H1 (cell line): ENCODE measurements at places on chromosomes 1 and 21. TPM values are rescaled to one million over a fixed set of nuclear protein-coding genes. Genes with fewer than 3 reads are reported as not detected.

DNA sequence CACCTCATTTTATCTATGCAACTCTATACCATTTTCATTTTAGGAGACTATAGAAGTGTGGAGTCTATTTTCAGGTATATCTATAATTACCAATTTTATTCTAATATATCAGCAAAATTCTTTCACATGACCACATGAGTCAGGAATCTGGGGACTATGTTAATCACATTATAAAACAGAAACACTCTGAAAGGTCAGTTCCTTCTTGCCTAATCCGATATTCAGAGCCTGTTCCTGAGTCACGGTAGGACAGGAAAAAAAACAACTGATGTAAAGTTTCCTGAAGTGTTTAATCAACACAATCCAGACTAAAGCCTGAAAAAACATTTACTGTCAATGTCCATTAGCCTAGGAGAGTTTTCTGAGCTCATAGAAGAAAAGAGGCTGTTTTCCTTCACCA is 1902.3 kb downstream of the NCAM2 start:
- DNase-seq, result no peak

The ASTN1 gene
- 4.1 and 4.3 TPM in 2 replicates for total RNA-seq

DNA sequence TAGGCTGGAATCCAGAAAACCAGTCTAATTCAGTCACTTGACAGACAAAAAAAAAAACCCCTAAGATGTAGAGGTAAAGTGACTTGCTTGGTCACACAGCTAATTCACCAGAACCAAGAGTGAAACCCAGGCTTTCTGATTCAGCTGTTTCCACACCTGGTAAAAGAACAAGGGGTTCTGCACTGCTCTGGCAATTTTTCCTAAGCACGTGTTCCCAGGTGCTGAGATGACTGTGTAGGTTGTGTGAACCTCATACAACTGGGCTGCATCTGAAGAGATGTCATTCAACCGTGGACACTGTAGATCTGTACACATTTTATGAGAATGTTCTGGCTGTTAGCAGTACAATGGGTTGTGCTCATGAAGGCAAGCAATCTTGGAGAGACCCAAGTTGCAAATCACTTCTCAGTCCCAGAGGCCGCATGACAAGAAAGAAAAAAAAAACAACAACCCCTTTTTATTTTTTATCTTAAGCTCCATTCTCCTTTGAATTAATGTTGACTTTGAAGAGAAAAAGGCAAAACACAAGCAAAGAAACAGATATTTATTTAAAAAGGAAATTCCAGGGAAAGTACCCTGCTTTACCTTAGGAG is 95.4 kb downstream of the INTS7 start:
- no peak for DNase-seq

DNA sequence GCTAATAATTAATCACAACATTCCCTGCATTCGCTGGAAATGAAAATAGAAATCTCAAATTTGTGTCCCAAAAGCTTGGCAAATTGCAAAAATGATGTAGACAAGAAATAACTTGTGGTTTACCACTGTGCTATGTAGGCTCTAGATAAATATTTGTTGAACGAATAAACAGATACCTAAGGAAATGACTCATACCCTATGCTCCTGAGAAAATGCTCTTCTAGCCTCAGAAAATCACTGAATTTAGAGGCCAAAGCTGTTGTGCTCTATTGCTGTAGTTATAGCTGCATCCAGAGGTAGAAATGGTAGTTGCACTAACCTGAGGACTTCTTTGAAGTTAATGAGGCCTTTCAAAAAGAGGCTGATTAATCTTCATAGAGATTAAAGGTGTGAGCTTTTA is 142.0 kb upstream of the ZNHIT6 start:
- DNase-seq, result no peak

GRCh38 chr1:13516606-13517005 is 2.8 kb upstream of the LRRC38 start:
- no peak for DNase-seq

DNA sequence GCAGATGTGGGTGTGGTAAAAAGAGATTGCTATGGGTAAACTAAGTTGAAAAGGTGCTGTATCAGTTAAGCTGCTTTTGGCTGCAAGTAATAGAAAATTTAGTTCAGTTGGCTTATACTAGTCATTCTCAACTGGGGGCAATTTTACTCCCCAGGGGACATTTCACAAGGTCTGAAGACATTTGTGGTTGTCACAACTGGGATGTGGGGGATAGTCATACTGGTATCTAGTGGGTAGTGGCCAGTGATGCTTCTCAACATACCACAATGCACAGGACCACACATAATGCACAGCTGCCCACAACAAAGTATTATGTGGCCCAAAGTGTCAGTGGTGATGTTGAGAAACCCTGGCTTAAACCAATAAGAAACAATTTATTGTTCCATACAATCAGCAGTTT is 31.4 kb downstream of the SERTAD4 start:
- no peak for DNase-seq

DNA sequence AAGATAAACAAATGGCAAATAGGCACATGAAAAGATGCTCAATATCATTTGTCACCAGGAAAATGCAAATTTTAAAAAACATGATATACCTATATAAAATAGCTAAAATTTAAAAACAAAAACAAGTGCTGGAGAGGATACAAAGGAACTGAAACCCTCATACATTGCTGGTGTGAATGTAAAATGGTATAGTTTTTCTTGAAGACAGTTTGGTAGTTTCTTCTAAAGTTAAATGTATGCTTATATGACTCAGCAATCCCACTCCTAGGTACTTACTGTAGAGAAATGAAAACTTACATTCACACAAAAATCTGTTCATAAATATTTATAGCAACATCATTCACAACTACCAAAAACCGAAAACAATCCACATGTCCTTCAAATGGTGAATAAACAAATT is 11.2 kb downstream of the TAF12 start:
- DNase-seq, result no peak

DNA sequence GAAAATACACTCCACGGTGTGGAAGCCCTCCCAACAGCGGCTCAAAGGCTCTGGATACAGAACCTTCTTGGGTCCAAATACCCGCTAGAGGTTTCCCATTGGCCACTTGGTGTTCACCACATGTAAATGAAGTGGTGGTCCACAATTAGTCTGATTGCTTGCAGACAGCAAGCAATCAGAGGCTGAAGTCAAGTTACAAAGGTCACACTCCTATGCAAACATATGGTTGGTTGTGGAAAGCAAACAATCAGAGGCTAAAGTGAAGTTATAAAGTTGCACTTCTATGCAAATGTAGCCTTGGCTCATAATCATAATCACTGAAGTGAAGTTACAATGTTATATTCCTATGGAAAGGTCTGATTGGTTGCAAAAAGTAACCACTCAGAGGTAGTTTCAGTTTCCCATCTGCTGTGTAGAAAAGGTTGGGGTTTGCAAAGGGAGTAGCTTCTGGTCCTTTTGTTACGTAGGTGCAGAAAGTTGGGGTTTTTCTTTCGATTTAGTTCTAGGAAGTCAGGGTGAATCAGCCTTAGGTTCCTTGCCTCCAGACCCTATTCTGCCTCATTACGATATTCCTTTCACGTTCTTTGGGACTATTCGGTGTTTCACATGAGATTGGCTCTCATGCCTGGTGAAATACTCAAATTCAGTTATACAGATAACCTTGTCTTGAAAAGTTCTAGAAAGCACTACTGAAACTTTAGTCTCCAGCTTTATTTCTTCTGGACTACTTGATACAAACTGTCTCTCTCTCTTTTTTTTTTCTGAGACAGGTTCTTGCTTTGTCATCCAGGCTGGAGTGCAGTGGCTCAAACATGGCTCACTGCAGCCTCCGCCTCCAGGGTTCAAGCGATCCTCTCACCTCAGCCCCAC is 36.7 kb upstream of the MTF2 start:
- DNase-seq, result no peak

The TMPRSS15 gene
- not detected in 2 replicates for total RNA-seq

DNA sequence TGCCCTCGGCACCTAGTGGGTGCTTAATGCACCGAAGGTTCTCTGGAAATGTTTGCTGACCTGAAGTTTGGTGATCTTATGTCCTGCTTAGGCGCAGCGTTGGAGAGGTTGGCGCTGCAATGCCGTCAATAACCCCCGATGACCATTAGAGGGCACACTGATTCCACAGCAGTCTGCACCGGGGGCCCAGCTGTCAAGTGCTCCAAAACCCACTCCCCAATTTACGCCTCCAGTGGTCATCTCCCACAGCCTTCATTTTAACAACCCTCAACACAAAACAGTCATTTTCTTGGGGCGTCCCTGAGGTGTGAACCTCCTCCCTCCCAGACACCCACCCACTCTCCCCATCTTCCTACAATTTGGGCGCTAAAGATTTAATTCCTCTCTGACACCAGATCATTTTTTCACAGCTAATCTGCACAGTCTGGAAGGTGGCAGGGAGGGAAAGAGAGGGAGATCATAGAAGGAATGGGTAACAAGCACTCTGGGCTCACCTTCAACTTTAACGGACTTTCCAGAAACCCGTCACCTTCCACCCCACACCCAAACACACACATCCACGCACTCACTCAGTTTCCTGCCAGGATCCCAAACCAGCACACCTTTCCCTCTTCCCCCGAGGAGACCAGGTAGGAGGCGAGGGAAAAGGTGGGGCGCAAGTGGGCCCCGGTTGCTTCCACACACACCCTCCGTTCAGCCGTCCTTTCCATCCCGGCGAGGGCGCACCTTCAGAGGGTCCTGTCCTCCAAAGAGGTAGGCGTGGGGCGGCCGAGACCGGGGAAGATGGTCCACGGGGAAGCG is 570 bp upstream of the NPR1 start:
- DNase-seq, result peak; percentile 82

- no peak for DNase-seq
Measured at GRCh38 chr1:29939079-29939478, 702.8 kb downstream of the PTPRU start.

- no peak for DNase-seq
Measured at GRCh38 chr1:8863794-8864233, 14.7 kb downstream of the ENO1 start.

The OR6K3 gene
- total RNA-seq, result not detected in 2 replicates

The ARHGEF10L gene
- 38.0 and 39.6 TPM in 2 replicates for total RNA-seq

DNA sequence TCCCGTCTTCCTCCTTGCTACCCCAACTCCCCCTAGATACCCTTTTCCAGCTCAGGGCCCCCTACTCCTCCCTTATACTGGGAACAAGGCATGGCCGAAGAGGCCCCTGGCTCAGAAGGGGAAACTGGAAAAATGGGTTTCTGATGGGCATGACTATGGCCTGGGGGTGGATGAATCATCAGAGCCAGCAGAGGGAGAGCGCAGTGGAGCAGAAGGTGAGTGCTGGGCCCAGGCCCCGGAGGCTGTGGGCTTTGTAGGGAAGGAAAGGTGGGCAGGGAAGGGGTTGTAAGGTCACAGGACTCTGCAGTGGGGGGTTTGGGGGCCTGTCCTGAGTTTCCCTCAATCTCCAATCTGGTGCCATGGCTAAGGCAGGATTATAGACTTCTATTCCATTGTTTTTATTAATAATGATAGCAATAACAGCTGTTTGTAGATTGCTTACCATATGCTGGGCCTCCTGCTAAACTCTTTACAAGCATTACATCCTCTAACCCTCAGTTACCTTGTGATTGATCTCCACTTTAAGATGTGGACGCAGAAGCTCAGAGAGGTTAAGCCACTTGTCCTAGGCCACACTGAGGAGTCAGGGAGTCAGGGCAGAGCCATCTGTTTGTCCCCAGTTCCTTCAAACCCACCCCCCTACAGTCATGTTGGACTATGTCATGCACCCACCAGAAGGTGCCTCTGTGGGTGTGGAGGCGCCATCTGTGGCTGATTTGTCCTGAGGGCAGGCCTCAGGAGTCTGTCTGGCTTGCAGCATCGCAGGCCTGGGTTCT is 36.2 kb upstream of the ZNF362 start:
- DNase-seq, result no peak

- no peak for DNase-seq
Measured at GRCh38 chr1:51491166-51491981, 27.7 kb downstream of the EPS15 start.

DNA sequence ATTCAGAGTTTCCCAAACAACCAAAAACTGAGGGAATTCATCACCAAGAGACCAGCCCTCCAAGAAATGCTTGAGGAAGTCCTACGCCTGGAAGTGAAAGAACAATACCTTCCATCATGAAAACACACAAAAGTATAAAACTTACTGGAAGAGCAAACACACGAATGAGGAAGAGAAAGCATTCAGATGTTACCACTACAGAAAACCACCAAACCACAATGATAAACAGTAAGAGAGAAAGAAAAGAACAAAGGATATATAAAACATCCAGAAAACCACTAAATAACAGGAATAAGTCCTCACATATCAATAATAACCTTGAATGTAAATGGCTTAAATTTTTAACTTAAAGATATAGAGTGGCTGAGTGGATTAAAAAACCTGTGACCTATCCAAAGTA is 58.5 kb upstream of the BCL10 start:
- DNase-seq, result no peak
